A549 treated with RU486 at 1 μM for 4 hours (cell line): ENCODE measurements at places on chromosomes 4 and X. TPM values are rescaled to one million over a fixed set of nuclear protein-coding genes. Genes with fewer than 3 reads are reported as not detected.

The ASMT gene
- 0.09 to 0.34 TPM (median 0.30 TPM) in 3 of 5 replicates, not detected in the others for total RNA-seq

The MPC1L gene
- total RNA-seq: not detected in 5 replicates

The LPAR4 gene
- not detected in 5 replicates for total RNA-seq

The ZMAT1 gene
- total RNA-seq: 0.06 TPM in 1 of 5 replicates, not detected in the others

The ATOH1 gene
- not detected in 5 replicates for total RNA-seq

The ANKRD50 gene
- total RNA-seq: 2.4 to 5.6 TPM (median 4.7 TPM) in 5 replicates

The TMPRSS11A gene
- total RNA-seq: not detected in 5 replicates

The NLRP2B gene
- not detected in 5 replicates for total RNA-seq

The HPGD gene
- 43.8 to 58.1 TPM (median 51.3 TPM) in 5 replicates for total RNA-seq

The NONO gene
- 363 to 404 TPM (median 378 TPM) in 5 replicates for total RNA-seq

The POLA1 gene
- total RNA-seq: 8.8 to 13.2 TPM (median 12.4 TPM) in 5 replicates

The TMSB15C gene
- 0.07 to 0.47 TPM (median 0.23 TPM) in 4 of 5 replicates, not detected in the other for total RNA-seq

The RAB33A gene
- total RNA-seq: 0.21 to 0.32 TPM (median 0.27 TPM) in 5 replicates

The CCSER1 gene
- not detected in 5 replicates for total RNA-seq

The GAGE13 gene
- total RNA-seq: not detected in 5 replicates

The POLN gene
- 0.37 to 1.1 TPM (median 0.83 TPM) in 5 replicates for total RNA-seq

The F8A2 gene
- not detected in 5 replicates for total RNA-seq

The TRAM1L1 gene
- 0.32 to 0.74 TPM (median 0.61 TPM) in 5 replicates for total RNA-seq

The XG gene
- total RNA-seq: not detected in 5 replicates

The TMEM271 gene
- total RNA-seq: not detected in 5 replicates

The RS1 gene
- total RNA-seq: not detected in 5 replicates

The PDGFC gene
- total RNA-seq: 2.5 to 5.1 TPM (median 2.9 TPM) in 5 replicates

The PRRG3 gene
- total RNA-seq: not detected in 5 replicates

The GLRB gene
- total RNA-seq: 0.45 to 0.85 TPM (median 0.76 TPM) in 5 replicates

The ODAPH gene
- 0.28 TPM in 1 of 5 replicates, not detected in the others for total RNA-seq

The COL4A5 gene
- total RNA-seq: 7.0 to 16.0 TPM (median 11.8 TPM) in 5 replicates

The EOLA1 gene
- 19.1 to 21.3 TPM (median 20.8 TPM) in 5 replicates for total RNA-seq

The TLR7 gene
- total RNA-seq: not detected in 5 replicates

The CD40LG gene
- not detected in 5 replicates for total RNA-seq

The KCNIP4 gene
- total RNA-seq: not detected in 5 replicates

The PNMA5 gene
- not detected in 5 replicates for total RNA-seq

The SUPT20HL1 gene
- total RNA-seq: not detected in 5 replicates

The UBQLN2 gene
- 17.9 to 24.7 TPM (median 23.5 TPM) in 5 replicates for total RNA-seq

The LRIT3 gene
- total RNA-seq: 0.05 to 0.10 TPM (median 0.06 TPM) in 3 of 5 replicates, not detected in the others

The BEND4 gene
- total RNA-seq: not detected in 5 replicates

The ZFP42 gene
- total RNA-seq: 0.06 TPM in 1 of 5 replicates, not detected in the others

The XAGE2 gene
- total RNA-seq: not detected in 5 replicates

The CCNB3 gene
- total RNA-seq: 0.50 to 0.87 TPM (median 0.69 TPM) in 5 replicates

The JCHAIN gene
- 0.45 to 1.4 TPM in 2 of 5 replicates, not detected in the others for total RNA-seq

The NLGN3 gene
- 0.89 to 1.0 TPM (median 1.00 TPM) in 5 replicates for total RNA-seq

The TASL gene
- total RNA-seq: not detected in 5 replicates

The GPRASP1 gene
- total RNA-seq: 0.15 to 0.32 TPM (median 0.30 TPM) in 5 replicates

The BTC gene
- total RNA-seq: 1.0 to 1.3 TPM (median 1.3 TPM) in 5 replicates

The TCP11X2 gene
- total RNA-seq: not detected in 5 replicates

The SPANXB1 gene
- 1.2 to 3.8 TPM (median 1.9 TPM) in 5 replicates for total RNA-seq

The TEX13C gene
- 0.01 TPM in 1 of 5 replicates, not detected in the others for total RNA-seq
